C1 segment of cervical spinal cord (tissue), 14 donors: ENCODE measurements at places on chromosomes 1 and 21.

- no peak for DNase-seq
Measured at GRCh38 chr1:202593845-202594244, 116.4 kb downstream of the SYT2 start.

GRCh38 chr21:14757533-14758327, 211.6 kb upstream of the SAMSN1 start:
- no peak for DNase-seq

DNA sequence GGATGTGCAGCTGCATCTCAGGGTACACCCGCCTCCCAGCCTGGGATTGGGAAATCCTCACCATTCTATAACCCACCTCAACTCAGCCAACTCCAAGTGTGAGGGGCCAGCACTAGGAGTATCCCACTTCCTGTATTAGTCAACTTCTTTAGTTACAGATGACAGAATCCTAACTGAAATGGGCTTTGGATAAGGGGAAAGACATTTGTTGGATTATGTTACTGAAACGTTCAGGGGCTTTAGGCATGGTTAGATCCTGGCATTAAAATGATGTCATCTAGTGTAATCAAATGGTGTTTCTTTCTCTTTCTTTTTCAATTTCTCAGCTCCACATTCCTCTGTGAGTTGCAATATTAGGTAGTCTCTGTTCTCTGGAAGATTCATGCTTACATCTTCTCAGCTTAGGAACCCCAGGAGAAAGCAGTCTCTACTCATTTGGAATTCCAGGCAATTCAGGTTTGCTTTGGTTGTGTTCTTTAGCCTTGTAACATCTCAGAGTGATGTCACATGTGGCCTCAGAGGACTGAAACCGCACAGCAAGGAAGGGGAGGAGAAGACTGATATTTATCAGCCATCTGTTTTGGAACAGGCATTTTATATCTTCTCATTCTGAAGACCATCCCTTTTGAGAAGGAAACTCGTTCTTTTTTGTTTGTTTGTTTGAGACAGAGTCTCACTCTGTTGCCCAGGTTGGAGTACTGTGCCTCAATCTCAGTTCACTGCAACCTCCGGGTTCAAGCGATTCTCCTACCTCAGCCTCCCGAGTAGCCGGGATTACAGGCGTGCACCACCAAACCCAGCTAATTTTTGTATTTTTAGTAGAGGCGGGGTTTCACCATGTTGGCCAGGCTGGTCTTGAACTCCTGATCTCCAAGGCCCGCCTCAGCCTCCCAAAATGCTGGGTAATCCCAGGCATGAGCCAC, 18.9 kb upstream of the TMEM54 start:
- DNase-seq = no peak

DNA sequence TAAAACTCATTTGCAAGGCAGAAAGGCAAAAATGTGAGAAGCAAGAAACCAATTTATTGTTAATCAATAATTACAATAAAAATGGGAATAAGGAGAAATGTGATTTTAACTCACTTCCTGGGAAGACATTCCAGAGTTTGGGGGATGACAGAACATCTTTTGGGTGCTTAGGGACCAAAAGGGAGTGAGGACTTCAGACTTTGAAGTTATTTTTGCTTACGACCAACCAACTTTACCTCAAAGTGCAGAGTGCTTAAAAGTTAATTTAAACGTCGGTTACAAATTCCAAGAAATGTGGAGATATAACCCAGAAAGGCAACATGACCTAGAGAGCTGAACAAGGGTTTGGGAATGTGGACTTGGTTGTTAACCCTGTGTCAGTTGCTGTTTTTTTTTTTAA, 234.5 kb upstream of the C1orf105 start:
- DNase-seq = no peak

GRCh38 chr1:109249654-109250401, 489 bp downstream of the CELSR2 start:
- no peak for DNase-seq

GRCh38 chr1:23906731-23907130, 6.4 kb downstream of the CNR2 start:
- DNase-seq = no peak

GRCh38 chr1:40404670-40405462, 31.3 kb downstream of the SMAP2 start:
- no peak for DNase-seq

DNA sequence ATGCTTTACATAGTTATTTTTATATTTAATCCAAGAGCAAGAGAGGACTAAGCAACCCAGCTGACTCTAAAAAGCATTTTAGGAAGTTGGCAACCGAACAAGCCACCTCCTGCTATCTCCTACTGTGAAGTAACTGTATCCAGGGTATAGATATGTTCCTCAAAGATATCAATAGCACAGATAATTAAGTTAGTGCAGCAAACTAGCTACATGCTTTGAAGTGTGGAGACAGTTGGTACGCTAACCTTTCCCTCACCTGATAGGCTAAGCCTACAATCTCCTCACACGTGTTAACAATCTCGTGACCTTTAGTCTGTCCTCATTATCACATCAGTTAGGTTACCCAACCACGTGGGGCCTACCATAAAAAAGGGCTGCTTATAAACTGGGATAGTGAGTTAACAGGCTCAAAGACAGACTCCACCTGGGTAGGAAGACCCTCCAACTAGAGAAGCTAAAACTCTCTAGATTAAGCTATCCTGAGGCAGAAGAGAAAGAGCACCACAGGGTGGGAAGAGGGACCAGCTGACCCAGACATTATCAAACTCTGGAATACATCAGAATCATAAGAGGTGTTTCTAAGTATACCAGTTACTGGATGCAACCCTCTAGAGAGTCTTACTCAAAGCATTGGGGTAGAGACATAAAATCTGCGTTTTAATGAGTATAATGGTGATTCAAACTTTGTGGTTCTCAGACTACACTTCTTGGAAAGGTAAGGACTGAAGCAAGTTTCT, 340.1 kb upstream of the ESRRG start:
- DNase-seq = no peak

GRCh38 chr1:245169376-245169775, 14.6 kb downstream of the KIF26B start:
- no peak for DNase-seq

DNA sequence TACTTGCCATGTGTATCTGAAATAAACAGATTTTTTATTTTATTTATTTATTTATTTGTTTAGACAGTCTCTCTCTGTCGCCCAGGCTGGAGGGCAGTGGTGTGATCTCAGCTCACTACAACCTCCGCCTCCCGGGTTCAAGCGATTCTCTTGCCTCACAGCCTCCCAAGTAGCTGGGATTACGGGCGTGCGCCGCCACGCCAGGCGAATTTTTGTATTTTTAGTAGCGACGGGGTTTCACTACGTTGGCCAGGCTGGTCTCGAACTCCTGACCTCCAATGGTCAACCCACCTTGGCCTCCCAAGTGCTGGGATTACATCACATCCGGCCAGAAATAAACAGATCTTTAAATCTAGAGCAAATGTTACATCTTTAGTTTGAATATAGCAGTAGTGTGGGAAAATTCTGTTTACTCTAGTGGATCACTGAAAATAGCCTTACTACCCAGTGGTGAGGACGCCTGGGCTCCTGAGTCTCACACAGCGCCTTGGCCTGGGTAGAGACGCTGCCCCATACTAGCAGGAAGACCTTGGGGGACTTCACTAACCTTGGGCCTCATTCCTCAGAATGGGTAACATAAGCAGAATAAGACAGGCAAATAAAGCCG, 709 bp downstream of the GART start:
- no peak for DNase-seq

DNA sequence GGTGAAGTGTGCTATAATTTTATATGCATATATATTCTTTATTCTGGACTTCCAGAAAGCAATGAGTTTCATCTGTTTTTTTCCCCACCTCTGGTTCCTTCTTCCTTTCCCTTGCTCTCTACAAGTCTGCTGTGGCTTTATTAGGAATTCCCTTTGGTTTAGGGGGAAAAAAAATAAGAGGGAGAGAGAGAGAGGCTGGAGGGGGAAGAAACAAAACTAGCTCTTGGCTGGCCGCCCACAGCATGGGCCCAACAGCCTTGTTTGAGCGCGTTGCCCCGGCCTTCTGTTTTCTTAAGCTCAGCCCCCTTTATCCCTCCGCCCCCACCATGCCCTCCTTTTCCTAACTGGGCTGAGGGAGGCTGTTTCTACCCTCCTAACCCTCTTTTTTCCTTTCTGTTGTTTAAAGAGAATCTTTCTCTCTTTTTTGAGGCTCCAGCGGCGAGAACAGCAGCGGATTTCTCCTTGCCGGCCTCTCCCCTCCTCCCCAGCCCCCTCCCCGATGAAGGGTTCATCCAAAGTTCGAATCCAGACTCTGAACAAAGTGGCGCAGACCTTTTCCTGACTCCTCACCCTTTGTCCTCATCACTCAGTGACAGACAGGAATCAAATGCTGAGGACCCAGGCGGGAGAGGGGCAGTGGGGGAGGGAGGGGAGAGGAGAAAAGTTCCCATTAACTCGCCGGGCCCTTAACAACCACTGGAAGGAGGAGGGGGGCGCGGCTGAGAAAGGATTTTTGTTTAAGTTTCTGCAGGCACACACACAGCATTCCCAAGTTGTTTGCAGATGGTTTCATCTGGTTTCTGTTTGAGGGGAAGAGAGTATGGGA, 29.7 kb downstream of the PBX1 start:
- no peak for DNase-seq

DNA sequence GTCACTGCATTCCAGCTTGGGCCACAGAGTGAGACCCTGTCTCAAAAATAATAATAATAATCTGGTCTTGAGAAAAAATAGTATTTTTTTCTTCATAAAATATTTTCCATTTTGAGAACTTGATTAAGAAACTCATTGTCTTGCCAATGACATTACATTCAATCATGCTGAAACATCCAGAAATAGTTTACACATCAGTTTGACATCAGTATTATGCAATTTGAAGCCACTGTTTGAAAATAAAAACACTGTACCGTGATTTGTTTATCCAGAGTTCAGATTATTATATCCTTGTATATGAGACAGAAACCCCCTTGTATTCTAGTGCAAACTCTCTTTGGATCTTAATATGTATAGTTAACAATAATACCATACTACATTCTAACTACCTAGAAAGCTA, 6.9 kb downstream of the FMO2 start:
- no peak for DNase-seq

GRCh38 chr1:108816049-108816893, 40.6 kb downstream of the AKNAD1 start:
- DNase-seq = peak; percentile 87

DNA sequence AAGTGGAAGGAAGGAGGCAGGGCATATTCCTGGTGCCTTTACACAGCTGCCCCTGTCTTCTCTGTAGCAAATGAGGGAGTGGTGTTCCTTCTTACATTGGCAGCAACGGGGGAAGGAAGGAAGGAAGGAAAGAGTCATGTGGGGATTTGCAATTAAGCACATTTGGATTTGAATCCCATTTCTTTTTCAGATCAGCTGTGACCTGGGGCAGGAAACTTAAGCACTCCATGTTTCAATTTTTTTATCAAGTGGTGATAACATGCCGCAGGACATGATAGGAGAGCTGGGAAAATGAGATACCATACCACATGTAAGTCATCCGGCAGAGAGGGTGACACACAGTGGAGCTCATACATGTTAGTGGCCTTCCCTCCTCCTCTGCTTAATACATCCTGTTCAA, 186.8 kb downstream of the APP start:
- DNase-seq = no peak

GRCh38 chr1:1760345-1760650, 18.0 kb downstream of the NADK start:
- no peak for DNase-seq

DNA sequence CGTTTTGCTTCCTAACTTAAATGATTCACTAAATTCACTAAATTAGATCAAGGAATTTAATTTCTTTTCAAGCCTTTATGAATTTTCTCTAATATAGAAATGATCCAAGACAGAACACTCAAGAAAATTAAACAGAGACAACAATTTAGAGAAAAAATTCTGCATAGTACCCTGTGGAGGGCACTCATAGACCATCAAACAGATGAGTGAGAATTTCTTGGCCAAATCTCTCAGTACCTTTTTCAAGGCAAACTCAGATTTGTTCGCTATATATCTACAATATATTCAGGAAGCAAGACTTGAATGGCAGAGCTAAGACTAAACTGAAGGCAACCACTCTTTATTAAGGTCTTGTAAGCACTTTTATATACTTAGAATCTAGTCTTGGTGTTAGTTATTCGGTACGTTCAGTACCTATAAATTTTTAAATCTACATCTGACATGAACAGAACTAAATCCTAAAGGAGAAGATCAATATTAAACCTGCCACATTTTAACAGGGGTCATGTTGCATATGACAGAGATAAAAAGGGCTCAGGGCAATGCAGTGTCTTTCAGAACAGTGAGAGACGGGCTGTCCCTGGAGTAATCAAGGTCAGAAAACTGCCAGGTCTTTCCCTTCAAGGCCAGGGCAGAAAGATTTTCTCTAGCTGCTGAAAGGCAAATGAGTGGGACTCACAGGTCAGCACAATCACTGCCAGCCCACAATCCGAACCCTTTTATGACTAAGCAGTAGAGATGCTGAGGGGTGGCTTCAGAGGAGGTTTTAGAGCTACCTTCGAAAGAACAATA, 118.8 kb upstream of the TMPRSS15 start:
- DNase-seq = no peak

GRCh38 chr21:46666941-46667740, 31.7 kb downstream of the PRMT2 start:
- DNase-seq = no peak

DNA sequence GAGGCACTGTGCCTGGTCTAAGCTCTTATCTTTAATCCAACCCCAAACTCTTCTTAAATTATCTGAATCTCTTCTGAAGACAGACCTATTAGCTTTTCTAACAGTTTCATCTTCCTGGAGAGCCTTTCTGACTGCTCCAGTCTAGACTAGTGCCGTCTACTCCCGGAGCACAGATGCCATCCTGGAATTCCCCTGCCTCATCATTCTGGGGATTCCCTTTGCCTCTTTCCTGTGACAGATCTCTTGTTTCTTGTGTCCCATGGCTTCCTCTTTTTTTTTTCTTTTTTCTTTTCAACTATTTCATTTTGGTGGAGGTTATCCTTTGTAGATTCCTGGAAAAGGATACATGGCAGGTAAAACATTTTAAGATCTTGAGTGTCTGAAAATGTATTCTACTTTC, 11.7 kb downstream of the SEMA4A start:
- no peak for DNase-seq

- DNase-seq = no peak
Measured at GRCh38 chr1:7436056-7437005, 334.8 kb upstream of the VAMP3 start.

DNA sequence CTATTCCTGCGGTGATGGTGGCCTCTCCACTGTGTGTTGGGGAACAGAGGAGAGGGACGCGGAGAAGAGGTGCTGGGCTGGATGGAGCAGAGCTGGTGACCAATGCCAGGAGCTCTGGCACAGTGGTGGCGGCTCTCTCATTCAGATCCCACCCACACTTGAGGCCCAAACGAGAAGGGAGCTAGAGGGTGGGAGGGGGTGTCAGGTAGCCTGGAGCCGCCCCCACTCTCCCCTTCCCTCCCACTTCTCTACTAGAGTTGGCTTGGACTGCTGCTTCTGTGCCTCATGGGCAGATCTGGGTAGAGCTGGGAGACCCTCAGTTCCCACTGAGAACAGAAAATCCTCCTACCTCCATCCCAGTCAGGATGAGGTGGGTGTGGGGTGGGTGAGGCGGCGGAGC, 3.5 kb downstream of the TTC39A start:
- DNase-seq = no peak

GRCh38 chr1:169731446-169731845, 2.4 kb downstream of the SELE start:
- no peak for DNase-seq
